ENCODE measurements at places on chromosomes 7 and 10.

GRCh38 chr7:47552621-47553020 is 29.3 kb downstream of the TNS3 start:
- DNase-seq: no peak

GRCh38 chr7:107482571-107482970 is 12.7 kb downstream of the GPR22 start:
- DNase-seq: no peak

DNA sequence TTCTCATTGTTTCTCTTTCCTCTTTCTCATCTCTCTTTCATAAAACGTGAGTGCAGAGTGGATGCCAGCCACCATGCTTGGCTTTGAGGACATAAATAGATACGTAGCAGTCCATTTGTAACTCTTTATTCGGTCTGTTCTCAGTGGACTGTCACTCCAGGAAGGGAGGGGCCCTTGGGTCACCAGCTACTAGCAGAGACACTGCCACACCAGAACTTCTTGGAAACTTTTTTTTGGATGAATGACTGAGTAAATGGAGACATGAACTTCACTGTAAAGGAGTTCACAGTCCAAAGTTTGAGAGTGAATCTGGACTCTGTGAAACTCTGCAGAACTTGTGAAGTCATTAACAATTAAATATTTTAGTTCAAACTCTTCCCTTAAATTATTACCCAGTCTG is 20.2 kb downstream of the CHN2 start:
- DNase-seq: no peak

GRCh38 chr7:39937366-39938153 is 12.5 kb upstream of the CDK13 start:
- no peak for DNase-seq

GRCh38 chr10:120205368-120206018 is 251.5 kb upstream of the PLPP4 start:
- DNase-seq: no peak

DNA sequence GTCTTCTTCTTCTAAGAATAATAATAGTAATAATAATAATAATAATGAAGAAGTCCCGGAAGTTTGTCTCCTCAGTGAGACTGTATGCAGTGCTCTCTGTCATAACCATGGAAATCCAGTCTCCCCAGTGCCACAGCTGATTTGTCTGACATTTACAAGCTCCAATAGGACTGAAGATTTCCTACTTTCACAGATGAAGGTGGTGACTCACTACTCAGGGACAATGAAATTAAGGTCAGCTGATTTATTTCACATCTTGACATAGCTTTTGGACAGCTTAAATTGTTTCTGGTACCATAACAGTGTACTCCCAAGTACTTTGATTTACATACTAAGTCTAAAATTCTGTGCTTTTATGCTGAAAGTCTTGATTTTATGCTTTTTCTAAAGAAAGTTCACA is 6.9 kb downstream of the CELF2 start:
- no peak for DNase-seq

DNA sequence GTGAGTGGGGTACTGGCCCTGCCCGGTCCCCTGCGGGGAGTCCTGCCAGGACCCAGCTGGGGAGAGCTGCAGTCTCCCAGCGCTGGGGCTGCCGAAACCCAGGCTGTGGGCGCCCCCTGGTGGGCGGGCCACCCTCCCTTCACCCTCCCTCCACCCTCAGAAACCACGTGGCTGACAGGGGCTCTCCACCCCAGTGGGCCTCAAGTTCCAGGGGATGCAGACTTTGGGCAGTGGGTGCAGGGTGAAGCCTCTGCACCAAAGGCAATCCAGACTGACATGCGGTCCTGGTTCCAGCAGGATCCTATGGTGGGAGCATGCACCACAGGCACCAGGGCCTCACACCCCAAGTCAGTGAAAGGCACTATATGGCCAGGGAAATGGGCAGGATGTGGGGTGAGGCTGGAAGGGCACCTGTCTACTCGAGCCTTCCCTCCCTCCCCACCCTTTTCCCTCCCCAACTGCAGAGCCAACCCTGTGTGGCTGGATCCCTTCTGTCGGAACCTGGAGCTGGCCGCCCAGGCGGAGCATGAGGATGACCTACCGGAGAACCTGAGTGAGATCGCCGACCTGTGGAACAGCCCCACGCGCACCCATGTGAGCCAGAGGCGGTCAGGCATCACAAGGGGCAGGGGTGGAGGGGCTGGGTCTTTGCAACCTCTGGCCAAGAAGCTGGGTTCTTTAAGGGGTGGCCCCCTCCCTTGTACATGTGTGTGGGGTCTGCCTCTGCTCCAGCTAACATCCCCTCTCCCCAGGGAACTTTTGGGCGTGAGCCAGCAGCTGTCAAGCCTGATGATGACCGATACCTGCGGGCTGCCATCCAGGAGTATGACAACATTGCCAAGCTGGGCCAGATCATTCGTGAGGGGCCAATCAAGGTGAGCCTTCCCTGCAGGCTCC is 38.8 kb downstream of the PSAP start:
- peak; percentile 87 for DNase-seq
